ENCODE measurements at places on chromosomes 4 and X.

DNA sequence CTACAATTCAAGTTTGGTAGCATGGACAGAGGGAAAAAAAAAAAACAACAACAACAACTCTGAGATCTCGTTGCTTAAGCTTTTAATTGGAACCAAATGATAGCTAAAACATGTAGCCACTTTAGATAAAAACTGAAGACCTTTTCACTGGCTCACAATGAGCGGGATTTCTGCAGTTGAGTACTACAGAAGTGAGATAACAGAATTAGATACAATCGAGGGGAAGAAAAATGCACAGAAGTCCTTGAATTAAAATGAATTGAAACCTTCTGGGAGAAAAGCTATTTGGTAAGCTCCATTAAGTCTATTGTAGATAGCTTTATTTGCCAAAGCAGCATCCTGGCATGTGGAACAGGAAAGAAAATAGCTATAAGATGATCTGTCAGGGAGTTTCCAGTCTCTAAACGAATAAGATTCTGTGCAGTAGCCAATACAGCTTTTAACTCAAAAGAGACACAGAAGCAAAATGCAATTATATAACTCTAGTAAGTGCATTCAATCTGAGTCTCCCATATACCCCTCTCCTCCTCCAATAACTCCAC is 248.5 kb downstream of the ENOX2 start:
- no peak for DNase-seq

DNA sequence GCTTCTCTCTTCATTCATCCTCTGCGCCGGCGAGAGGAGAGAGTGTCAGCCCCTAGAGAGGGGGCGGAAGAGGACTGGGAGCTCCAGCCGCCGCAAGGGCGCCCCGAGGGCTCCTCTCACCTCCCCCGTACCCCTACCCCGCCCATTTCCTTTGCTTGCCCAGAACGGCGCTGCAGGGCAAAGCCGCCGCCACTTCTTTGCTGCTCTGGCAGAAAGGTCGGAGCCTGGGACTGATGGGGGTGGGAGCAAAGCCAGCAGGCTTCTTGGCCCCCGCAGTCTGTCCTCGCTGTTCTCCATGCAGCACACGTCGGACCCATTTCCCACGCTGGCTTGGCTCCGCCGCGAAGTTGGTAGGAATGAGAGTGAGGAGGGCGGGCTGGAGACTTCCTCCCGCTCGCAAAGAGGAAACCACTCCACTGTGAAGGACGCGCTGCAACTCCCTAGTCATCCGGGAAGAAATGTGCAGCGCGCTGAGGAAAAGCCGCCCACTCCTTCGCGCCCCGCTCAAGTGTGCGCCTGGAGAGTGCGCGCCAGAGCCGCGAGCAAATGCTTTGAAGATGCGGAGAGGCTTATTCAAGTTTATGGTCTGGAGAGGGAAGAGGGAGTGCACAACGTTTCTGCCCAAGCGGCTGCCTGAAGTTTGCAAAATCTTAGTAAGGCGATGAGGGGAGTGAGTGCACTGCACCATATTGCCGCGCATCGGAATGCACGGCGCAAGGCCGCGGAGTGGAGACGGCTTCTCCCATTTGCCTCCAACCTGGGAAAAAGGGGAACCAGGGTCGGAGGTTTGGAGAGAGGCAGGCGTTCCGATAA is 2.8 kb upstream of the PCDH7 start:
- DNase-seq, result no peak

DNA sequence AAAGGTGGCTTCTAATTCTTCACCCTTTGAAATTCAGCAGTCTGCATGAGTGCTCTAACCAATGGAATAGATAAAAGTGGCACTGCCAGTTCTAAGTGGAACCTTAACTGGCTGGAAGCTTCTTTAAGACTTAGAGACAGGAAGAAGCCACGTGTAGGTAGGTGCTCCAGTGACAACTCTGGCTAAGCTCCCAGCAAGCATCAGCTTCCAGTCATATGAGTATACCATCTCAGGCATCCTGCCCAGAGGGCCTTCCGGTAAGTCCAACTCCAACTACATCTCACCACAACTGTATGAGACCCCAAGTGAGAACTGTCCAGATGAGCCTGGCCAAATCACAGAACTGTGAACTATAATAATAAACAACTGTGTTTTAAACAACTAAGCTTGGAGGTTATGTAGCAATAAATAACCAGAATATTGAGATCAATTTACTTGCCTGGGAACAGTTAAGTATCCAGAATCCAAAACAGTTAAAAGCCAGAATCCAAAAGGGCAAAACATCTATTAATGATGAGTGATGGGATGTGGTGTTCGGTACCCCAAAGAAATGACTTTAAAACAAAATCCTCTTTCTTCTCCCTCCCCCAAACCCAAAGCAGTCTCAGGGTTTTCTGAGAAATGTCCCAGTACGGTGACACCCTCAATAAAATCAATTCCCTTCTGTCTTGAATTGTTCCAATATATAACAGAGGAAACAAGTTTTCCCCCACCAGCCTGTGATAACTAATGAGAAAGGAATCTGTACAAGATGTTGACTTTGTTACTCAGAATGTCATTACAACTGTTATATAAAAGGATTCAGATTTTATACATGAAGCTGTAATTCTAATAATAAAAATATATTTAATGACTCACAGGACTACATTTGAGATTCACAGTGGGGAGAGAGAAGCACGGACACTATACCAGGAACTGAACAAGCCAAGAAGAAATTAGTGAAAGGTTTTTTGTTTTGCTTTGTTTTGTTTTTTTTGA is 4.2 kb downstream of the TSPAN5 start:
- DNase-seq, result no peak

DNA sequence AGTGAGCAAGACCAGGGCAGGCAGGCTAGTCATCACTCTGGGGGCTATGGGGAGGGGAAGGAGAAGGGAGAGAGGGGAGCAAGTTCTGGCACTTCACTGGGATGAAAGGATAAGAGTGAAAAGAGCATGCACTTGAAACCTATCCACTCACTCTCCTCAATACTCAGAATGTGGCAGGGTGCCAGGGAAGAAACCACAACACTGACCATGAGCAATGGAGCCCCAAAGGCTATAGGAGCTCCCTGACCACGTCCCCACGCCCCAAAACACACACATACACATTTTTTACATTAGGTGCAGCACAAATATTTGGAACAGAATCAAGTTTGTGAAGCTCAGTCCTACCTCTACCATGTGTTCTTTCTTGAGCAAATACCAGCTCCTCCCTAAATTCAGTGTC is 132.2 kb downstream of the IDS start:
- DNase-seq, result no peak

- no peak for DNase-seq
These were observed 969.5 kb downstream of the PCDH18 start for GRCh38 chr4:136562834-136563233.

GRCh38 chr4:124278477-124278876 is 434.1 kb downstream of the ANKRD50 start:
- no peak for DNase-seq

DNA sequence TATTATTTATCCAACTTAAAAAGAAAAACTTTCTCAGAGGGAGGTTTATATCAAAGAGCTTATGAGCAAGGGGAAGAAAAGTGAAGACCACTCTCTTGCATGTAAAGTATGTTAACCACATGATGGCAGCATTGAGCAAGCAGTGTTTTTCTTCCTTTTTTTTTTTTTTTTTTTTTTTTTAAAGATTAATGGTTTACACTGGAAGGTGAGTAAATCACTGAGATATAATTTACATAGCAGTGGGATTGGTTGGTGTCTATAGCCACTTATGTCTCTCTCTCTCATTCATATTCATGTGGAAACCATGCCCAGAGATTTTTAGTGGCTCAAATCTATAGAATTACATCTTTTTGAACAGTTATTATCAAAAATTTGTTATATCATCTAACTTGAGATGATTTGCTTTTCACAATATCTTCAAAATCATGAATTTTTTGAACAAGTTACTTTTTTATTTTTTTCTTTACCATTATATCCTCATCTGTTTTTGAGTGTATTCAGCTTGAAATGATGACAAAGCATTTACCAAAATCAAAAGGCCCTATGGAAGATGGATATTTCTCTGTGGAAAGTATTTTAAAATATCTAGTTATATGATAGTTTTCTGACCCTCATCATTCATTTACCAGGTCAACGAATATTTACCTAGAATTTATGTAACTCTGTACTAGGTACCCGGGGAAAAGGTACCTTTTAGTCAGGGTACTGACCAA is 31.6 kb downstream of the MTHFD2L start:
- DNase-seq, result peak; percentile 26

DNA sequence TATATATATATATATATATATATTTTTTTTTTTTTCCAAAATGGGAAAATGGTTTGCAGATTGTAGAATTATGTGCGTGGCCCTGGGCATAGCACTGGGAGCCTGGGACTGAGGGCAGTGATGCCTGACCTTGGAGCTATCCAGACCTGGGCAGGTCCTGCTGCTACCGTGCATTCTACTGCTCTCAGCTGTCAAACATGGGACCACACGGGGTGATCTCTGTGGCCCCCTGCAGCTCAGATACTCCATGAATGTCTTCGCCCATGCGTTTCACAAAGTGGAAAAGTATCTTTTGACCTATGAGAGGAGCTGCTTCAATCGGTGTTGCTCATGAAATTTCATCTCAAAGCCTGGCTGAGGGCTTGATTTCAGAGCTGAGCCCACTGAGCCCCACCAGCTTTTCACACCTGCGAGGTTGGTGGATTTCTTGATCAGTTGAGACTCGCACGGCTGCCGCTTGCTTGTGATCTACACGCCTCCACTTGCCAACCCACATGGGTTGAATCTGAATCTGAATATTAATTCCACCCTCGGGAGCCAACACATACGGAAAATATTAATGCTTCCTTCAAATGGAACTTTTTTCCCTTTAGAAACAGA is 35.7 kb downstream of the ING2 start:
- DNase-seq, result no peak

DNA sequence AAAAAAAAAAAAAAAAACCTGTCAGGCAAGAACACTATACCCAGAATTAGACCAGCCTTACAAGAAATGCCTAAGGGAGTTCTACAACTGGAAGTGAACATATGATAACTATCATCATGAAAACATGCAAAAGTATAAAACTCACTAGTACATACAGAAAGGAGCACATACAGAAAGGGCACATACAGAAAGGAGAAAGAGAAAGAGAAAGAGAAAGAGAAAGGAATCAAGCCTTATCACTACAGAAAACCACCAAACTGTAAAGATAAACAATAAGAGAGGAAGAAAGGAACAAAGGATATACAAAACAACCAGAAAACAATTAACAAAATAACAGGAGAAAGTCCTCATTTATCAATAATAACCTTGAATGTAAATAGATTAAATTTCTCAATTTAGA is 50.4 kb downstream of the PHKA1 start:
- no peak for DNase-seq

DNA sequence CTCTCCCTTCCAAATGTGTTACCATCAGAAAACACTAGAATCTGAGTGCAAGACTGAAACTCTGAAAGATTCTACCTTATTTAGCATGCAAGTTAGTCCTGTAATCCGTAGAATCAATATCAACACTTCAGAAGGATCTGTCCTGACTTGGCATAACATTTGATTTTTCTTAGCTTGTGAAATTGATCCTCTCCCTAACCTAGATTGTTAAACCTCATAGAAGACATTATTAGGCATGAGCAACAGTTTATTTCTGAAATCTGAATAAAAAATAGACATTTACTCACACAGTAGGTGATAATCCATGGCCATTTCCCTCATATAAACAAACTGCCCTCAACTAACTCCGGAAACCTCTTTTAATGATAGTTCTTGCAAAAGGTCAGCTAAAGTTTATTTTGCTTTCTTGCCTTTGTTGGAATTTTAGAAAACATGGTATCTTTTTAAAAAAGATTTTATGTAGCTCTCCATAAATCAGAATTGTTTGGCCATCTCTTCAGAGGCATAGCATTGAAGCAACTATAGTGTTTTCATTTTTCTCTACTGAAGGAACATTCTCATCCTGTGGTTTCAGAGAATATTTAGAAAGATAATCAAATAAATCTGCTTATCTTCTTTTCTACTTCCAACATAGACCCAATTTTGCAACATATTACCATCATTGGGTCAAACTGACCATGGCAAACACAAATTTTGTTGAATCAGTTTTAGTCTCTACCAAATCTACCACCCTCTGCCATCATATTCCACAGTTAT is 38.5 kb upstream of the PDLIM5 start:
- no peak for DNase-seq

DNA sequence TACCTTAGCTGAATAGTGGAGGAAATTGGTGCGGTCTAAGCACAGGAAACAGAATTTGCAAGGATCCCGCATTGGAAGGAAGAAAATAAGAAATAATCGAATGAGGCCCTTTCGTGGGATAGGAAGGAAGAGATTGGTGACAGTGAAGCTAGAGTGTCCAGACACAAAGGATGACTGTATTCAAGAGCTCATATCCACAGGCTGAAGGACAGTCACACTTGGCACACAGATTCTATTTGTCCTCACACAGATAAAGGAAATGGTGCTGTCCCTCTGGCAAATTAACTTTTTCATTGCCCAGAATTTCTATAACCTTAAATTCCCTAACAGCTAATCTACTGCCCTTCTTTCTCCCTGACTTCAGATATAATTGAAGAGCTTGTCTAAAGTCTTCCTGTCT is 2188.9 kb upstream of the TENM3 start:
- no peak for DNase-seq

- no peak for DNase-seq
These were observed 3.9 kb upstream of the SPOCK3 start for GRCh38 chr4:167238226-167238625.

- no peak for DNase-seq
These were observed 933.9 kb upstream of the EPHA5 start for GRCh38 chr4:66604192-66604591.

DNA sequence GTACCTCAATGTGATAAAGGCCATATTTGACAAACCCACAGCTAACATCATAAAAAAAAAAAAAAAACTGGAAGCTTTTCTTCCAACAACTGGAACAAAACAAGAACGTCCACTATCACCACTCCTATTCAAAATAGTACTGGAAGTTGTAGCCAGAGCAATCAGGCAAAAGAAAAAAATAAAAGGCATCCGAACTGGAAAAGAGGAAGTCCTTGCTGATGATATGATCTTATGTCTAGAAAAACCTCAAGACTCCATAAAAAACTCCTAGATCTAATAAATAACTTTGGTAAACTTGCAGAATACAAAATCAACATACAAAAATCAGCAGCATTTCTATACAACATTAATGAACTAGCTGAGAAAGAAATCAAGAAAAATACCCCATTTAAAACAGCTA is 134.3 kb downstream of the TEX11 start:
- no peak for DNase-seq

DNA sequence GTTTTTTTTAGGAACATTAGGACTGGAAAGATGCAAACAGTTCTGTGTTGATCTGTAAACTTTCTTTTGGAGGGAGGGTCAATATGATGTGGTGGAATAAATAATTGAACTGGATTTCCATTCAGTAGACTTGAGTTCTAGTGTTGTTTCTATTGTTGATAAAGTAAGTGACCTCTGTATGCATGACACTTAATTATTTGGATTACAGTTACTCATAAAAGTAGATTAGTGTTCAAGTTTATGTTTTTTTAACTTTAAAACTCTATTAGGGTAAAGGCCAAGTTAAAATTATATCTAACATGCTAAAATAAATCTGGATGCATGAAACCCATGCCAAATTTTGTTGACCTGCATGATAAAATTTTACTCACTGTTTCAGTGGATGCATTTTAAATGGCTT is 85.4 kb upstream of the NR3C2 start:
- DNase-seq, result no peak

- DNase-seq, result no peak
These were observed 73.3 kb upstream of the NALF2 start for GRCh38 chrX:69430785-69431184.

GRCh38 chrX:9205599-9206223 is 171.8 kb upstream of the FAM9B start:
- no peak for DNase-seq

- DNase-seq, result no peak
These were observed 290.1 kb upstream of the BMP3 start for GRCh38 chr4:80740375-80740774.

GRCh38 chr4:26544421-26544820 is 39.5 kb upstream of the TBC1D19 start:
- no peak for DNase-seq

Measured in CD4-positive, alpha-beta T cell treated with Interleukin-6 at 100 ng/mL for 8 hours (primary cell).